ENCODE measurements at places on chromosomes 3 and 15.

DNA sequence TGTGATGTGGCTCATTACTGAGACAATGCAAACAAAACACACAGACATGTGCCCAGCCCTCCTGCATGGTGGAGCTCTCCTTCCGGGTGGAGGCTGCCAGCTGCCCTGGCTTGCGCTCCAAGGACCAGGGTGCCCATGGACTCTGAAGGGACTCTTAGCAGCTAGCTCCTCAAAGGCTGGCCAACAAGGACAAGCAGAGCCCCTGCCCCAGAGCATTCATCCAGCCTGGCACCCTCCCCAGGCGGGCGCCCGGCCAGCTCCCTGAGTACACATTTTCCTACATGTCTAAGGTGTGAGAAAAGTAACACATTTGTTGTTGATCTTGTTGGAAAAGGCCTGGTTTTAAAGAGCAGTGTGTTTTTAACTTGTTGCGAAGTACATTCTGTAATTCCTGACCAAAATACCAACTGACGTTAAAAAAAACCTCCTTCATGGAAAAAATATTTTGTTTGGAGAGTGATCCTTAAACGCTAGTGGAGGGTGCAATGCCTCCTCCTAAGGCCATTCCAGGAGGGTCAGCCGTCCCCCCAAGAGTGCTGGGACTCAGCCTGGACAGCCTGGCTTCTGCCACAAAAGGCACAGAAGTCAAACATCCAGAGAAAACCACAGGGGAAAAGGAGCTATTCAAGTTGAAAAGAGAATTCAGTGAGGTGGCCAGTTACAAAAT is 86.9 kb downstream of the KLF15 start:
- no peak for DNase-seq

DNA sequence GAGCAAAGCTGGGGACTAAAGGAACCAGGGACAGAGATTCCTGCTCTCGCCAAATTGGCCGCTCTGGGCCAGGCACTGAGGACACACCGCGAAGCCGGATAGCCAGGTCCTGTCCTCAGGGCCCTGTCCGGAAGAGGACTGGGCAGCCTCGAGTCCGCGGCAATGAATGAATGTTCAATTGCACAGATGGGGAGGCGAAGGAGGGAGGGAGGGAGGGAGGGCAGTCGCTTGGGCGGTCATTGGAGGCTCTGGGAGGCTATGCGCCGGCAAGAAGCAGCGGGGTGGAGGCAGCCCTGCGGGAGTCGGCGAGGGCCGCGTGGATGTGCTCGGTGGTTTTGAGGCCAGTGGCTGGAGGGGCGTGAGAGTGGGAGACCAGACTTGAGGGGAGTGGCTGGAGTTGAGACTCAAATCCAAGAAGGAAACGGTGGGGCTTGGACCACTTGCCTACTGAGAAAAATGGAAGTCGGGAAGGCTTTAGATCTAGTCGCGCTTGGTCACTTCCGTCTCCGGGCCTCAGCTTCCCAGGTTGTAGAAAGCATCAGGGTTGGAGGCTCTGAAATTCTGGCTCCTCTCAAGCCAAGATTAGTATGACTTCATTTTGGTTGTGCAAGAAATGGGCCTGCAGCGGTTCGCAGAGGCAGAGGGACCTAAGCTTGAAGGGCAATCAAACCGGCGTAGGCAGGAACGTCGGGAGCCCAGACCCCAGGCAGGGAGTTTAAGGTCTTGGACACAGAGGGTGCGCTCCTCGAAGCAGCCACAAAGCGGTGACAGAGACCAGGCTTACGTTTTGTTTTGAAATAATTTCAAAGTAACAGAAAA is 21.1 kb upstream of the PLXND1 start:
- DNase-seq = no peak

DNA sequence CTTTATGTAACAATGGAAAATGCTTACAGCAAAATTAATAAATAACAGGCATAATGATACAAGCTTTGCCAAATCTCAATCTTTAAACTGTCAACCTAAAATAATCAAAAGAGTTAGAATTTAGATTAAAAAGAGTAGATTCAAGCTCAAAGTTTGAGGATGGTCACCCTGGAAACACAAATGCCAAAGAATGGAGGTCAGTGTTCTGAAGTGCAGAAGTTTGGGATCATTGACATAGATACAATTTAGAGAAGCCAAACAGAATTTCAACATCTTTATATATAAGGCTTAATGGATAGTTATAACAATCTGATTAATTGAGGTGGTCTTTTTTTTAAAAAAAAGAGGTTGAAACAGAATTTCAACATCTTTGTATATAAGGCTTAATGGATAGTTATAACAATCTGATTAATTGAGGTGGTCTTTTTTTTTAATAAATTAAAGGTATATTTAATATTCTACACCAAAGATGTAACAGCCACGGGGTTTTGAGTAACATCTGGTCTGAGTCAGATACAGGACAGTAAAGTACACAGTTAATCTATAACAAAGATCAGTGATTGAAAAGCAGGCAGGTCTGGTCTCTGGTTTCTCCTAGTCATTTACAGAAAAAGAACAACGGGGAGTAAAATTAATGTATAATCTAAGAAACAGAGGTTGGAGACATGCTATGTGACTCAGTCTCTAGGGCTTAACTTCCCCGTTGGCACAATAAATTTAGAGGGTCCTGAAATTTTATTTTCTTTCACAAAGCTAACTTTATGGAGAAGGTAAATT is 490.7 kb downstream of the GBE1 start:
- no peak for DNase-seq

DNA sequence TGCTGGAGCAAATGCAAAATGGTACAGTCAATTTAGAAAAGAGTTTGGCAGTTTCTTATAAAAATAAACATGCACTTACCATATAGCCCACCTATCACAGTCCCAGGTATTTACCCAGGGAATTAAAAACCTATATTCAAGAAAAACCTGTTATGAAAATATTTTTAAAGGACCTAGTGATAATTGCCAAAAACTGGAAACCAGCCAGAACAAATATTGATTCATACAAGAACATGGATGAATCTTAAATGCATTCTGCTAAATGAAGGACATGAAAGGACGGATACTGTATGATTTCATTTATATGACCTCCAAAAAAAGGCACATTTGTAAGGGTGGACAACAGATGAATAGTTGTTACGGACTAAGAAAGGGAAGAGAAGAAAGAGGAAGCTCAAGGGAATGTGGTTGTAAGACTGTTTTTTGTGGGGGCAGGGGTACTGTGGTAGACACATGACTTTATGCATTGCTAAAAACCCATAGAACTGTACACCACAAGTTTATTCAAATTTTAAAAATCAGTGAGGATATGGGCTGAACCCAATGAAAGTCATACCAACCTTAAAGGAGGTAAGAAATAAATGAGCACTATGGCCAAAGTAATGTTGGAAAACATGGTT is 61.0 kb downstream of the ZBBX start:
- no peak for DNase-seq

- no peak for DNase-seq
Observed at GRCh38 chr3:126749931-126750755, 46.1 kb downstream of the CHCHD6 start.

DNA sequence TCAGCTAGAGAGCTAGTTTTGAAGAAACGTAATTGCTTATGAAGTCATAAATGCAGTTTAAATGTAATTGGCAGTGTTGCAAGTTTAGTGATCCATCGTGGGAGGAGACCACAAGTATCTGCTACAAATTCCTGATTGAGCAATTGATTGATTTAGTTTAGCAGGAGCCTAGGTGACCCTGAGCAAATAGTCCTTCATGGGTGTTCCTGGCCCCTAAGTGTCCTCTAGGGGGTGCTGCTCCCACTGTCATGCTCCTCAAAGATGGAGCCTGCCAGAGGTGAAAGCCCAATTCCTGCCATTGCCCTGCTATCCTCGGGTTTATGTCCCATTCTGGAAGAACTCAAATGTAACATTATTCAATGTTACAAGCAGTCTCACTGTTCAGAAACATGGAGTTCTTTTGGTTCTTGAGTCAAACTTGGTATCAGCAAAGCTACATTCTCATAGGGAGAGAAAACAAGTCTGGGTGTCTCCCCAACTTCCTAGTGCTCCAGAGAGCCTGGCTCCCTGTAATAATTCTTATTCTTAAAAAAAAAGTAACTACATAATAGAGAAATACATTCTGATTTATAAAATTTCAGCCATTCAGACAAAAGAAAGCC is 29.8 kb upstream of the SENP5 start:
- peak; percentile 48 for DNase-seq

- DNase-seq = no peak
Observed at GRCh38 chr3:169453256-169454059, 210.1 kb downstream of the MECOM start.
